ENCODE measurements at places on chromosomes 7 and 10. TPM values are rescaled to one million over a fixed set of nuclear protein-coding genes. Genes with fewer than 3 reads are reported as not detected.

FRMD4A gene
- 0.44 TPM for total RNA-seq

TACC2 gene
- total RNA-seq: not detected

CHST12 gene
- total RNA-seq: 10.3 TPM

CLCN1 gene
- total RNA-seq: not detected

CRHR2 gene
- total RNA-seq: not detected

VWC2 gene
- total RNA-seq: not detected

RHOBTB1 gene
- total RNA-seq: 0.24 TPM

FAM20C gene
- 0.11 TPM for total RNA-seq
